ENCODE measurements at places on chromosomes 13 and 19.

DNA sequence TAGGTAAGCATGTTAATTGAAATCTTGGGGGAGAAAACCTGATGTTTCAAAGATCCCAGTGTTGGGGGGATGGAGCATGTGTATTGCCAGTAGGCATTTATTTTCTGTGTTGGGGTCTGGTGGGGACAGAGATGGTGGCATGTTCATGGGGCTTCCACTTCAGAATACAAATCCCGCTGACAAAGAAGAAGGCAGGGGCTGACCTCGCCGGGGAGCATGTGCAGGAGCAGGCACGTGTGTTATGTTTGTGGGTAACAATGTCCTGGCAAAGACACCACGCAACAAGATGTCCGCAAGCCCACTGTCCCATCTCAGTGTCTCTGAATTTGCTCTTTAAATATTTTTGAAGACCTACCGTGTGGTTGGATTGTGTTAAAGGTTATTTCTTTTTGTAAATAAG lies 164.5 kb downstream of the TEX29 start:
- no peak for DNase-seq

DNA sequence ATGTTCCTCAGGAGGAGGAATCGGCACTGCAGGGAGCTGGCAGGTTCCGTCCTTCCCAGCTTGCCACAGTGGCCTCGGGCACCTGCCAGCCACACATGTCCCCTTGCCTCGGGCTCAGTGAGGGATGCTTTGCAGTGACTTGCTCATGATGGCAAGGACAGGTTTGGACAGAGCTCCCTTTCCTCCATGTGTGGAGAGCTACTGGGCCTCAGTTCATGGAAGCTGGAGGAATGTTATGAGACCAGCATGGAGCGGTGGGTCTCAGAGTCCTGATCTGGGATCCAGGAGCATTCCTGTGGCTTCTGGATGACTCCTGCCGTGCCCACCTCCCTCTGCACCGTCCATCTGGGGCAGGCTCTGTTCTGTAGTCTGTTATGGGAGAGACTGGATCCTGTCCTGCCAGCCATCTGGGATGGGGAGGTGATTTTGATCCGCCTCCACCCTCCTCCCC lies 59.2 kb downstream of the SIPA1L3 start:
- no peak for DNase-seq

- no peak for DNase-seq
Measured at GRCh38 chr19:36775768-36776167, 3.2 kb upstream of the ZNF850 start.

DNA sequence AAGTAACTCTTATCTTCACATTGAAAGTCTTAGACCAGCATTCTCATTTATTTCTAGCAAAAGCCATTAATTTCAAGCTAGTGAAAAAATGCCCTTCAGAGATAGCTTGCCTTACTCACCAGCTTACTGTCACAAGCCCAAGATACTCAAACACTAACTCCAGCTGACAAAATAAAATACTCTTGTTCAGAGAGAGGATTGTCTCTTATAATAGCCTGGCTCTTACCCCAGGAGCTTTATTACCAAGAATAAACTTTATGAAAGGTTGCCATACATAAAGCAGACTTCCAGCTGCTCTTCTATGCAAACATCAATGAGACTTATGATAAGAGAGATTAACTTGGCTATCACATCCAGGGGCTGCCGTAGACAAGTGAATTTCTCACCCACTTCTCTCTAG lies 53.6 kb downstream of the XPO4 start:
- no peak for DNase-seq

DNA sequence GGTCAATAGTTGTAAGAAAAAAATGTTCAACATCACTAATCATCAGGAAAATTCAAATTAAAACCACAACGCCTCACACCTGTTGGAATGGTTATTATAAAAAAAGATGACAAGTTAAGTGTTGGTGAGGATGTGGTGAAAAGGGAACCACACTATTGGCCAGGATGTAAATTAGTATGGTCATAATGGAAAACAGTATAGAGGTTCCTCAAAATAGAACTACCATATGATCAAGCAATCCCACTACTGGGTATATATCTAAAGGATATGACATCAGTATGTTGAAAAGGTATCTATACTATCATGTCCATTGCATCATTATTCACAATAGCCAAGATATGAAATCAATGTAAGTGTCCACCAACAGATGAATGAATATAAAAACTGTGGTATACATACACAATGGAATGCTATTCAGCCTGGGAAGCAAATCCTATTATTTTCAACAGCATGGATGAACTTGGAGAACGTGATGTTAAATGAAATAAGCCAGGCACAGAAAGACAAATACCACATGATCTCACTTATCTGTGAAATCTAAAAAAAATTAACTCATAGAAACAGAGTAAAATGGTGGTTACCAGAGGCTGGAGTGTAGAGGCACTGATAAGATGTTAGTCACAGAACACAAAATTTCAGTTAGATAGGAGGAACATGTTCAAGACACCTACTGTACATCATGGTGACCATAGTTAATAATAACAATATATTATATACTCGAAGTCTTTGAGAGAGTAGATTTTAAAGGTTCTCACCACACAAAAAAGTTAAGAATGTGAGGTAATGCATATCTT lies 56.6 kb downstream of the TBC1D4 start:
- no peak for DNase-seq

GRCh38 chr13:98619556-98619955 lies 42.6 kb upstream of the STK24 start:
- DNase-seq: no peak

GRCh38 chr13:25493931-25494640 lies 122.3 kb downstream of the ATP8A2 start:
- no peak for DNase-seq

DNA sequence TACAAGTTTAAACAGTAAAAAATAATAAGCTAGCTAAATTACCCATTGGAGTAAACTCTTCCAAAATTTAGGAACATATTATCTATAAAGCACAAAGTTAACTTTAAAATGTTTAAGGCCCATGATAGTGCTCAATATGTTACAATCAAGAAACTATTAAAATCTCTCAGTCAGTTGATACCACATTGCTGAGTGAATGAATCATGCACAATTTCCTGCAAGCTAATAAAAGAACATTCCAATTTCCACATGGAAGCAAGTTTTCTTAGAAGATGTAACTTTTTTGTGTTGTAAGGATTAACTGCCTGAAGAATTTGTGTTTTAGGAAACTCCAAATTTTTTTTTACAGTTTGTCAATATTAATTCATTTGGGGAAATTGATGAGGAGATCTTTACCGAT lies 666.6 kb downstream of the SLITRK1 start:
- no peak for DNase-seq

- DNase-seq: no peak
Measured at GRCh38 chr19:29745253-29745652, 30.2 kb upstream of the C19orf12 start.

- no peak for DNase-seq
Measured at GRCh38 chr13:73069206-73069805, 10.5 kb downstream of the KLF5 start.

DNA sequence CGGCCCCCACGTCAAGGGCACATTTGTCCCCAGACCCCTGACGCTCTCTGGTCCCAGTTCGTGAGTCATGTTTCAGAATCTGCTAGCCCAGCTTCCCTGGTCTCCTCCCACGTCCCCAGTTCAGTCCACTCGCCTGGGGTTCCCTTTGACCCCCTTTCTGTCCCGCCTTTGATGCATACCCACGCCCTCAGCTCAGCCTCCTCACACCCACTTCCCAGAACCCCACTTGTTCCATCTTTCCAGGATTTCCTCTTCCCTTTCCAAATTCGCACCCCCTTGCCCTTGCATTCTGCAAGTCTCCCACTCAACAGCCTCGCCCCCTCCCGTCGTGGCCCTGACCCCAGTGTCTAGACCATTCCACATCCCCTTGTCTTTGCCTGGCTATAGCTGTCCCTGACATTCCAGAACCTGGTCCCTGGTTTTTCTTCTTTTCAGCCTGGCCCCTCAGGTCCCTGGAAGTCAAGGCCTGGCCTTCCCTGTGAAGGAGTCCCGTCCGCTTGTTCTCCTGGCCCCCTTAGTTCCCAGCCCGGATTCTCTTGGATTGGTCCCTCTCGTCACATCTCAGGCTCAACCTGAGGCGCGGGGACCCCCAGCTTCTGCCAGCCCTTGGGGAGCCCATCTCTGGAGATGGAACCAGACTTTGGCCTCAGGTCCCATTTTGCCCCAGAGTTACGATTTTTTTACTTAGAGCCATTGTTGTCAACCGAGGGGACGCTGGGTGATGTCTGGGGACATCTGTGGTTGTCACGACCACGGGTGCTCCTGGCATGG lies 1.3 kb downstream of the NCLN start:
- no peak for DNase-seq

- no peak for DNase-seq
Measured at GRCh38 chr13:98200211-98200878, 23.3 kb upstream of the RNF113B start.

- DNase-seq: no peak
Measured at GRCh38 chr13:97884707-97885468, 68.6 kb upstream of the IPO5 start.

DNA sequence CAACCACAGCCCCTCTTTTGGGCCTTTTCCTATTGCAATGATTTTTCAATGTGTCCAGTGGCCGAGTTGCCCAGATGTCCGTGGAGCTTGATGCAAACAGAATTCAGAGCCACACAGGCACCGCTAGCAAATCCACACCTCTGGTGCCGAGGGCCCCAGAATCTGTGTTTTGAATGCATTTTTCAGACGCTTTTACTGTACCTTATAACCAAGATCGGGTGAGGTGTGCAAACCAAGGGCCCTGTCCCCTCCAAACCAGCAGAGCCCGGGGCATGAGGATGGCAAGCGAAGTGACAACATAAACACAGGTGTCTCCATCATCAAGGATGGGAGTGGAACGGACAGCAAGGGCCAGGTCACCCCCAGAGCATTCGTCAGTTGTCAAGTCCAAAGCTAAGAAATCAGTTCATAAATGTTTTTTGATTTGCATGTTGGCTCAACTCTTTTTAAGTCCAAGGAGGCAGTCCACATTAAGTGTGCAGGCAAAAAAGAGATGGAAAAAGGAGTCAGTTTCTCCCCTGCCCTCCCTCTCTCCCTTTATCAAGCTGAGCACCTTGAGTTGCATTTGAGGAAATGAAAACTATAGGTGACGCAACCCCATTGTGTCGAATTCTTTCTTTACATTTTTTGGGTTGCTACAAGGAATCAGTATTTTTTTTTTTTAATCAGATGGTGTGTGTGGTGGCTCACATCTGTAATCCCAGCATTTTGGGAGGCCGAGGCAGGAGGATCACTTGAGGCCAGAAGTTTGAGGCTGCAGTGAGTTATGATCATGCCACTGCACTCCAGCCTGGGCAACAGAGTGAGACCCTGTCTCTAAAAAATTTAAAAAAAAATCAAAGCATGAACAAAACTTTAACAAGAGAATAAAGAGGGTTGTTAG lies 2.9 kb downstream of the CCDC8 start:
- no peak for DNase-seq

GRCh38 chr13:38868399-38868798 lies 122.2 kb downstream of the STOML3 start:
- no peak for DNase-seq

All from hepatocyte (in vitro differentiated cells).